ENCODE measurements at places on chromosomes 7 and 10.

DNA sequence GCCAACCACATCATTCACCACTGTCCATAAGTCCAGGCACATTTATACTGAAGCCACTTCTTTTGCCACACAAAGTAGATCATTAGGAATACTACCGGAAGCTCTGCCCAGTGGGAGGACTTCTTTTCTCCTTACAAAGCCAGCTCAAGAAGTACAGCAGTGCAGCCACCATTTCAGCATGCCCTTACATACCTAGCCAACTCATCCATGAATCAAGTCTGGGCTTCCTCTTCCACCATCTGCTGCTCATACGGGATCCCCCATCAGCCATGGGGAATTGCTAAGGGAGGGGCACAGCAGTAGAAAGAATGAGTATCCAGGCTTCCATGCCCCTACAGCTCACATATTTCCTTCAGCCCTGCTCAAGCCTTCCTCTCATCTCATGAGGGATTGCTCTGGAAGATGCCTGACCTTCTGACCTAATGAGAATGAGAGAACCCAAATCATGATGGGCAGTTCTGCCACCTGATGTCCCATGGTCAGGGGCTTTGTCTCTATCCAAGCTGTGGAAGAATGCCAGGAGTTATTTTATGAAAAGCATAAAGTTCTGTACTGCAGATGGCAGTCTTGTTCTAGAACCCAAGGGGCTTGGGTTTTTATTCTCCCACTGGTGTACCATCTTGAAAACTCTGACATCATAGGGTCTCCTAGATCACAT is 39.5 kb downstream of the ACSM6 start:
- no peak for DNase-seq

- DNase-seq, result no peak
Measured at GRCh38 chr10:51501396-51501795, 198.0 kb downstream of the CSTF2T start.

GRCh38 chr10:129713659-129714265 is 246.7 kb downstream of the MGMT start:
- no peak for DNase-seq

- DNase-seq, result no peak
Measured at GRCh38 chr10:101995451-101996063, 60.4 kb downstream of the ARMH3 start.

- no peak for DNase-seq
Measured at GRCh38 chr7:54879776-54880175, 120.8 kb upstream of the SEC61G start.

DNA sequence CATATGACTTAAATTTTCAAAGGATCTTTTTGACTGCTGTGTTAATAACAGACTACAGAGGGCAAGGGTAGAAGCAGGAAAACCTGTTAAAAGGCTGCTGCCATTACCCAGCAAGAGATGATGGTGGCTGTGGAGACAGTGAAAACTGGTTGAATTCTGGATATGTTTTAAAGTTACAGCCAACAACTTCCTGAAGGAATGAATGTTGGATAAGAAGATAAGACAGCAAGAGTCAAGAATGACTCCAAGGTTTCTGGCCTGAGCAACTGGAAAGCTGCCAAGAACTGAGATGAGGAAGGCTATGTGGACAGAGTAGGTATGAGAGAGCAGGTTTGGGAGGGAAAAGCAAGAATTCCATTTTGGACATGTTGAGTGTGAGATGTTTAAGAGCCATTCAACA is 19.1 kb downstream of the CNOT4 start:
- no peak for DNase-seq

DNA sequence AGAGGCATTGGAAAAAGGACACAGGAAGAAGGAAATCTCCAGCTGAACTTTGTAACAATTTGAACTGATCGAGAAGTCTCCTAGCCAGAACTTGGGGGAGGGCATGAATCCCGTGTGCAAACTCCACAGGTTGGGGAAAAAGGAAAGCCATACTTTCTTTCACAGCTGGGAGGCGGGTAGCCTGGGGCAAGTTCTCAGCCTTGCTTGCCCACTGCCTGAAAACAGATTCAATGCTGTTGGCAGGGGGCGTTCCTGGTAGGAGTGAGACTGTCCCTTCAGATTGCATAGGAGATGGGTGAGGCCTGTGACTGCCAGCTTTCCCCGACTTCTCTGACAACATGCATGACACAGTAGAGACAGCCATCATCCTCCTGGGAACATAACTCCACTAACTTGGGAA is 289.1 kb upstream of the PHF14 start:
- DNase-seq, result no peak

Data from stimulated activated CD8-positive, alpha-beta memory T cell treated with anti-CD3 and anti-CD28 coated beads, Interleukin-15, amount 100 ng/mL, for 24 hours (primary cell).